ENCODE measurements at places on chromosomes 7 and 10. TPM values are rescaled to one million over a fixed set of nuclear protein-coding genes. Genes with fewer than 3 reads are reported as not detected.

- no peak for DNase-seq
These were observed 23.5 kb downstream of the BCCIP start for GRCh38 chr10:125846894-125847293.

SLIT1 gene
- total RNA-seq = not detected

FAM13C gene
- total RNA-seq = 1.1 TPM

DNA sequence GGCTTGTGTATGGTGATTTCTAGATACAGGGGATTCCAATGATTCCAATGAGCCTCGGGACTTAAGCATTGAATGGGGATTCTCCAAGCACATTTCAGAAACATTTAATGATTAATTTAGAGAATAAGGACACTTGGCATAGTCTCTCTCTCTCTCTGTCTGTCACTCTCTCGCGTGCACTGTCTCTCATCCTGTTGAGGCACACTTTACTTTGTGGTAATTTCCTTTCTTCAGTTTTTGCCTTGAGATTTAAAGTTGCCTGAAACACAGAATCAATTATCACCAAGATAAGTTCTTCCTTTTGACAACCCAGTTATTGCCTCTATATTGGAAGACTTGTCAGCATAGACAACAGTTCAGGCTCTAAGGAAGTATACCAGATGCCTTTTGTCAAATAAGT lies 131.6 kb downstream of the ARID5B start:
- no peak for DNase-seq

DNA sequence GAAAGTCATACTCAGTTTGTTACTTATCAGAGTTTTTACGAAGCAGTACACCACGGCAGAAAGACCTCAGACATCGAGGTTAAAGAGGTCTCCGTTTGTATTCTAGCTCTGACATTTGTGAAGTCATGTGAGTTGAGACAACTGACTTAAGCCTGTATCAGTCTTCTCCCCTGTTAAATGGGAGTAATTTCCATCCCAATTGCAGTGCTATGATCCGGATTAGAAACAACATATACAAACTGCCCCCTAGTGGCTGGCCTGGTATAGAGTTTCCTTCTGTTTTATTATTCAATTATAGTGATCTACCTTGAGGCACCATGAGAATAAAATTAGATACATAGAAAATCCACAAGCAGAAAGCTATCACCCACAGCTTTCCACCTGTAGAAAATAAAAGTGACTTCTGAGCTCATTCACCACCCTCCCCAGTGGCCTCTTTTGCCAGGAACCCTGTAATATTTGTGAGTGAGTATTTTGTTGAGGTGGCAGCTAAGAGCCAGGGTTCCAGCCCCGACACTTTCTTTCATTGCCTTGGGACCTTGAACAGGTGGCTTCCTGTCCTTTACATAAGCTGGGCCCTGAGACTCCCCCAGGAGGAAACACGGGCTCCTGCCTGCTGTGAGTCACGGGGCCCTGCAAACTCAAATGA lies 607.2 kb upstream of the MGMT start:
- peak; percentile 66 for DNase-seq

EBLN1 gene
- total RNA-seq = not detected

DNA sequence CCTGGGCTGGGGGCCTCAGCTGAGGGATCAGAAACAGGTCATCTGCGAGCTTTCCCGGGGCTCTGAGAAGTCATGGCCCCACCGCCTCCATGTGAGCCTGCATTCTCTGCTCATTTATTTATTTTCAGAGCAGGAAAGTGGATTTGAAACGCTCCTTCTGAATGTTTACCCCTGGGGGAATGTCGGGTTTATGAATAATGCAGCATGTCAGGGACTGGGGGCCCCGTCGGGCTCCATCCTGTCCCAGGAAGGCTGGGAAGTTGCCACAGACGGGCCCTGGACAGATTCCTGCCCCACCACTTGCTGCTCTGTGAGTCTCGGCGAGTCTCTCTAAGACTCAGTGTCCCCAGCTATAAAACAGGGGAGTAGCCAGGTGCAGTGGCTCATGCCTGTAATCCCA lies 11.9 kb upstream of the GTF2IRD1 start:
- no peak for DNase-seq

DNA sequence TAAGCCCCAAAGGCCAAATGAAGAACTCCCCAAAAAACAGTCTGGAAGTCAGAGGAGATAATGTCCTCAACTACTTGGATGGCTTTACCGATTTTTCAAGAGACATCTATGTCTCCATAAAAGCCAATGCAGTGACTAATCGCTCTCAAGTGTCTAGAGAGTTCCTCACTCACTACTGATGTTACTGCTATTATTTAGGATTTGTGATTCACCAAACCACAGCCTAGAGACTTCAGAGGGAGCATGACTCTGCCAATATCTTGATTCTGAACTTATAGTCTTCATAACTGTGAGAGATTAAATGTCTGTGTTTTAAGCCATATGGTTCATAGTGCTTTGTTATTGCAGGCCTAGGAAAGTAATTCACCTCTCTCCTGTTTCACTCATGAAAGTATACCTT lies 160.2 kb downstream of the IPMK start:
- no peak for DNase-seq

DNA sequence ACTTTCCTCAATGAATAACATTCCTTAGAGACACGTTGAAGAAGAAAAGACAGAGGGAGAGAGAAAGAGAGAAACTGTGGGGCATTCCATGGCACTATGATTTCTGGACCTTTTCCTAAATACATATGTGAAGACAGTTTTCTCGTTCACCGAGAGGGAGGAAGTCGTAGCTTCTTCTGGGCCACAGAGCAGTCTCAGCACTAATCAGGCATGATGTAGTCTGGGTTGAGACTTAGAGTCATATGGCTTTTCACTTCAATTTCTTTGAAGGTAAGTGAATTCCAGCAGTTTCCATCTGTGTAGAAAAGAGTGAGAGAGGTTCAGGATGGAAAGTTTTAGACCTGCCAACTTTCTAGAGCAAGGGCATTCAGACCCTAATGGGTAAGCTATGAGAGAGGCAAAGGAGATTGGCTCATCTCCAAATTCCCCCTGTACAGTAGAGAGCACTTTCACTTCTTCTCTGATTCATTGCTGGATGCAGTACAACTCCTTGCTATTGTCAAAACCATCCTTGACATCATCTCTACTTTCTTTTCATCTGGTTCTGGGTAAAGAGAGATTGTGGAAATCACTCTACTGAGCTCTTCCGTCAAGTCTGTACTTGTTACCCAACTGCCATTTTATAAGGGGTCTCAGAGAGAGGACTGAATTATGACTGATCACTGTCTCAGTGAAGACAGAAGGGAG lies 31.5 kb upstream of the OR9A4 start:
- no peak for DNase-seq

- DNase-seq = no peak
These were observed 16.0 kb downstream of the DGKB start for GRCh38 chr7:14886533-14886932.

GRCh38 chr7:112143582-112143981 lies 62.6 kb downstream of the DOCK4 start:
- DNase-seq = peak; percentile 64

TAS2R41 gene
- total RNA-seq = not detected

DNA sequence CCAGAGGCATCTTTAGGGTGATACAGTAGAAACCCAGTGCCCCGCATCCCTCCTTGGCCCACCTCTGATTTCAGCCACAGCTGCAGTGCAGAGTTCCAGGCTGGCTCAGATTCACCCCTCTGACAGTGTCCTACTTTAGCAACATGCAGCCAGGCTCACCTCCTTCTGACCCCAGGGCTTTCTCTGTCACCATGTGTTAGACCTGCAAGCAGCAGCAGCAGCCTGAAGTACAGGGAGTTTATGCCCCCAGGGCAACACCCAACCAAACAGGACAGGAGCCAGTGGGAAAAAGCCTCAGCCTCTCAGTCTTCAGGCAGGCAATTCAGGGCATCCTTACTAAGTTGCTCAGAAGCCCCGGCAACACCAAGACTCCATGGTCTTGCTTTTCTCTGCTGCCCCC lies 109.0 kb upstream of the PLXNA4 start:
- DNase-seq = no peak

Measured in lung microvascular endothelial cell (primary cell).